ENCODE measurements at places on chromosomes 6 and 20.

- H3K4me3 ChIP-seq: no peak overlapping the region
- H3K36me3 ChIP-seq: no peaks in the 10 kb centered on the region
- DNase-seq: no peak
- H3K27me3 ChIP-seq: no peaks in the 10 kb centered on the region
Observed at GRCh38 chr6:164695896-164696295, 613.5 kb downstream of the C6orf118 start.

- H3K27me3 ChIP-seq: peaks cover 15% of the 10 kb centered on the region
- peaks cover 2% of the 10 kb centered on the region for H3K36me3 ChIP-seq
- H3K4me3 ChIP-seq: no peak overlapping the region
- H3K4me1 ChIP-seq: peaks cover 2% of the 10 kb centered on the region
- H3K27ac ChIP-seq: no peak overlapping the region
Observed at GRCh38 chr6:132161283-132161682, 210.1 kb upstream of the CCN2 start.

GRCh38 chr20:62201173-62202082, 18.6 kb downstream of the MTG2 start:
- no peaks in the 10 kb centered on the region for H3K27me3 ChIP-seq
- peaks cover 2% of the 10 kb centered on the region for H3K4me1 ChIP-seq
- no peak for DNase-seq
- H3K36me3 ChIP-seq: peaks cover 4% of the 10 kb centered on the region
- no peak overlapping the region for H3K4me3 ChIP-seq
- no peak overlapping the region for H3K27ac ChIP-seq

GRCh38 chr6:75023634-75024033, 182.2 kb downstream of the COL12A1 start:
- no peaks in the 10 kb centered on the region for H3K27me3 ChIP-seq
- no peak for DNase-seq
- H3K36me3 ChIP-seq: no peaks in the 10 kb centered on the region
- H3K27ac ChIP-seq: no peak overlapping the region

- H3K4me1 ChIP-seq: no peaks in the 10 kb centered on the region
- no peak for DNase-seq
- H3K36me3 ChIP-seq: no peaks in the 10 kb centered on the region
- H3K27ac ChIP-seq: no peak overlapping the region
Observed at GRCh38 chr20:19129976-19130612, 82.3 kb upstream of the SLC24A3 start.

DNA sequence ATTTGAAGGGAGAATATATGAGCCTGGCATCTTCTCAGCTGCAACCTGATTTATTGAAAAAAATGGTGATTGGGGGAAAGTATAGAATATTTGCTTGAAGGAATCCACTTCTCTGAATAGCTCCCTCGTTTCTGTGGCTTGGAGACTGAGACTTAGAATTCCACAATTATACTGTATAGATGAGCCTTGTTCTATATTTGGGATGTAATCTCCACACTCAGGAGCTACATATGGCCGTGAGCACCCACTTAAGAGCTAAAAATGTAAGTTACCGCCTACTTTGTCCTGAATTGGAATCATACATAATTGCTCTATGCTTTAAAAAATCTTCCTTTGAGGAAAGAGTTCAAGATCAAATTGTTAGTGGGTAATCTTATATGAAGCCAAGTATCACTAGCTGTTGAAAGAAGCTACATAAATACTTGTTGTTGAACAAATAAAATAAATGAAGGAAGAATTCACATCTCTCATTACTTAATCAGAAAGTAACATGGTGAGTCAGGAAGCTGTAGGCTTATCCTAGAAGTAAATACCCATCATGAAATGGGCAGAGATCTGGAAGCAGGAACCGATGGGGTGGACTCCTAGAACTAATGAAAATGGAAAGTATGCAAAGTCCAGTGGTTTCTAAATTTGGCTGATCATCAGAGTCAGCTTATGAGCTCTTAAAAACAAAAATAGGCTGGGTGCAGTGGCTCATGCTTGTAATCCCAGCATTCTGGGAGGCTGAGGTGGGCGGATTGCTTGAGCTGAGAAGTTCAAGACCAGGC, 254.3 kb downstream of the SOX4 start:
- no peaks in the 10 kb centered on the region for H3K4me1 ChIP-seq
- no peaks in the 10 kb centered on the region for H3K36me3 ChIP-seq
- no peak overlapping the region for H3K4me3 ChIP-seq
- DNase-seq: no peak

- peaks cover 31% of the 10 kb centered on the region for H3K27me3 ChIP-seq
- H3K4me1 ChIP-seq: peaks cover 11% of the 10 kb centered on the region
- peaks cover 2% of the 10 kb centered on the region for H3K36me3 ChIP-seq
Observed at GRCh38 chr6:44528716-44529115, 141.2 kb downstream of the CDC5L start.

- H3K4me1 ChIP-seq: peaks cover 42% of the 10 kb centered on the region
- peaks cover 8% of the 10 kb centered on the region for H3K36me3 ChIP-seq
- no peak overlapping the region for H3K27ac ChIP-seq
- DNase-seq: no peak
- no peaks in the 10 kb centered on the region for H3K27me3 ChIP-seq
Observed at GRCh38 chr6:30912746-30913520, 1.1 kb upstream of the VARS2 start.

DNA sequence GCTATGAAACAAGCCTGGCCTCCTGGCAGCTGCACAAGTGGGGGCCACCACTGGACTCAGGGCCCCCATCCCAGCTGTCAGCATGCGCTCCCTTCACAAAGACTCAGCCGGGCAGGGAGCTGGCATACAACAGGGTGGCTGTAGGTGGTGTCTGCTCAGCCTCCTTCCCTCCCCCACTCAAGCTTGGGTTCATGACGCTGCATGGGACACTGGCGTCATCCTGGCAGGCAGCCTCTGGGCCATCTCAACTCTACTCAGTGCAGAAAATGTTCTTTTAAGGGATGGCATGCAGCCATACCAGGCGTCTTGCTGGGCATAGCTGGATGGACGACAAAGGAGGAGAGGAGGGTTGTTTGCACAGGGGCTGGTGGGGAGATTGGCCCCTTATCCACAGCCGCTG, 30.5 kb downstream of the SAYSD1 start:
- H3K27ac ChIP-seq: no peak overlapping the region
- H3K27me3 ChIP-seq: peaks cover 51% of the 10 kb centered on the region
- no peak overlapping the region for H3K4me3 ChIP-seq
- H3K4me1 ChIP-seq: peaks cover 2% of the 10 kb centered on the region
- no peak for DNase-seq

- H3K4me1 ChIP-seq: peaks cover 25% of the 10 kb centered on the region
- H3K4me3 ChIP-seq: no peak overlapping the region
- H3K27me3 ChIP-seq: no peaks in the 10 kb centered on the region
- no peak for DNase-seq
- H3K36me3 ChIP-seq: peaks cover 6% of the 10 kb centered on the region
Observed at GRCh38 chr6:135033238-135033637, 21.4 kb downstream of the HBS1L start.

DNA sequence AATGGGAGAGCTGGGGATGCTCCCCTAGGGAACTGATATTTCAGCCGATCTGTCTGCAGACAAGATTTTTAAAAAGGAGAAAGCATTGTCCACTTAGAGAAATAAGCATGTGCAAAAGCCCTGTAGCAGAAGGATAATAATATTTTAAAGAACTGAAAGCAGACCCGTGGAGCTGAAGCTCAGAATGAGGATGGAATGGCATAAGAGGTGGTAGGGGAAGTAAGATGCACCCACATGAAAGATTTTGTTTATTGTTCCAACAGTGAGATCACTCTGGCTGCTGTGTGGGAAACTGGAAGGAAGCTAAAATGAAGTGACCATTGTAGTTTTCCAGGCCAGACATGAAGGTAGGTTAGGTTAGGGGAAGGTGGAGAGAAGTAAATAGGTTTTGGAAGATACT, 266.4 kb upstream of the PRDM1 start:
- no peaks in the 10 kb centered on the region for H3K36me3 ChIP-seq
- H3K4me1 ChIP-seq: peaks cover 12% of the 10 kb centered on the region
- H3K27ac ChIP-seq: no peak overlapping the region

- H3K27me3 ChIP-seq: no peaks in the 10 kb centered on the region
- no peak for DNase-seq
- H3K4me1 ChIP-seq: no peaks in the 10 kb centered on the region
- H3K27ac ChIP-seq: no peak overlapping the region
- H3K4me3 ChIP-seq: no peak overlapping the region
Observed at GRCh38 chr6:64376394-64376793, 740.8 kb downstream of the PHF3 start.

GRCh38 chr20:22986601-22987000, 48.5 kb upstream of the SSTR4 start:
- H3K4me1 ChIP-seq: no peaks in the 10 kb centered on the region
- no peaks in the 10 kb centered on the region for H3K36me3 ChIP-seq
- no peak for DNase-seq
- peaks cover 13% of the 10 kb centered on the region for H3K27me3 ChIP-seq
- no peak overlapping the region for H3K27ac ChIP-seq
- no peak overlapping the region for H3K4me3 ChIP-seq

DNA sequence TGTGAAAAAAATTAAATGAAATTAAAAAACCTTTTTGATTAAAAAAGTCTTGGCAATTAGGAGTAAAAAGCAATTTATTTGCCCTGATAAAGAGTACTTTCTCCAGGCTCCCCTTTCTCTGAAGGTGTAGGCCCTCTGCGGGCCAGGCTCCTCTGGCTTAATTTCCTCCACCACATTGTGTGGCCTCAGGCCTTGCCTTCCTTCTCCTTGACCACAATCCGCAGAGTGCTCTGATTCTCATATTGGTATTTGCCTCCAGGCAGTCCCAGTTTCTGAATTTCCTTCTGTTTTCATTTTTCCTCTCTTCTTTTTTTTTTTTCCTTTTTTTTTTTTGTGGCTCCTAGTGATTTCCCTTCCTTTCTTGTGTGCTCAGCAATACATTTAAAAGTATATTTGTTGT, 96.4 kb downstream of the AIG1 start:
- DNase-seq: no peak
- H3K4me3 ChIP-seq: no peak overlapping the region
- H3K36me3 ChIP-seq: peaks cover 3% of the 10 kb centered on the region
- H3K27me3 ChIP-seq: no peaks in the 10 kb centered on the region
- no peak overlapping the region for H3K27ac ChIP-seq

DNA sequence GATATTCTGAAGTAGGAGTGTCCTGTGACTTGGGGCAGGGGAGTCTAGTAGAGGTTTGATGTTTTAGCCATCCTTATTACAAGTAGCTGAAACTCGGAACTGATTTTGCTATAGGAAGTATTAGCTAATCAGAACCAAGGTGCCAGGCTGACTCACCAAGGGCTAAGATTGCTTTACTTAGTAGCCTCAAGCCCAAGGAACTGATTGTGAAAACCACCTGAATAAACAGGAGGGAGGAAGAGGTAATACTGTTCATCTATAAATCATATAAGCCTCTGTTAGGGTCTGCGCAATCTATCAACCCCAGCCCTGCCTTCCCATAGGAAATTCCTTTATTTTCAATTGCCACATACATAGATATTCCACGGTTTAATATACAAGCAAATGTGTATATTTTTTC, 54.4 kb downstream of the GNAS start:
- H3K27ac ChIP-seq: peak overlapping the region; percentile 92
- peaks cover 35% of the 10 kb centered on the region for H3K4me1 ChIP-seq
- H3K4me3 ChIP-seq: peak overlapping the region; percentile 81
- no peaks in the 10 kb centered on the region for H3K27me3 ChIP-seq
- DNase-seq: no peak
- H3K36me3 ChIP-seq: peaks cover 11% of the 10 kb centered on the region

- H3K36me3 ChIP-seq: peaks cover 2% of the 10 kb centered on the region
- peaks cover 31% of the 10 kb centered on the region for H3K27me3 ChIP-seq
- H3K27ac ChIP-seq: no peak overlapping the region
Observed at GRCh38 chr6:31121131-31121790, 1.0 kb upstream of the CDSN start.

DNA sequence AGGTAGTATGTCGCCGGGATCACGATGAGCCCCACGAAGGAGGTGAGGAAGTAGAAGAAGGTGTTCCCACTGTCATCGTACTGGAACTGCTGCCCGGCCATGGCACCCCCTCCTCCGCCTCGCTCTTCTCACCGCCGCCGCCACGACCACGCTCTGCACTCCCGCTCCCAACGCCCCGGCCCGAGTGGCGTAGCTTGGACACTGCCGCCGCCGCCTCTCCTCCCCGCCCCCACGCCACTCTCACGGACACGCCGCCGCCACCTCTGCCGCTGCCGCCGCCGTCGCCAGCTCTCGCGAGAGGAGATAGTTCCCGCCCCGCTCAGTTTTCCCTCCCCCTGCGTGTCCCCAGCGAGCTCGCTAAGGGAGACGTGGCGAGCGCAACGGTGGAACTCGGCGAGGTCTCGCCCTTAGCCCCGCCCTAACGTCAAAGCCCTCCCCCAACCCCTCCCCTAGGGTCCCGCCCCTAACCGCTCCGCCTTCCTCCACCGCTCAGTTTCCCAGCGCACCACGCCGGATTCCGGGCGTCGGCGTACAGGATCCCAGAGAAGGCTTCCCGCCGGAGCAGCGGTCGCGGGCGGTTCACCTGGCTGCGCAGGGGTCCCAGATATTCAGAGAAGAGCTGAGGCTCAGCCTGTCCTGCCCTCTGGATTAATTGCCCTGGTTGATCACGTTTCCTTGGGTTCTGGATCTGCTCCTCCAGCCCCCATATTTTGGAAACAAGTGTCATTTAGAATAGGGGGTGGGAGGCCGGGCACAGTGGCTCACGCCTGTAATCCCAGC, at the start of gene SEC63:
SEC63 (minus strand) TSS at position 300 of the 780 bp plus-strand sequence; CDS start at position 101, 199 bp downstream.
- peak; percentile 96 for DNase-seq
- H3K27ac ChIP-seq: peak within 1 kb of the TSS; percentile 99
- H3K27me3 ChIP-seq: no peaks in the 10 kb centered on the region

DNA sequence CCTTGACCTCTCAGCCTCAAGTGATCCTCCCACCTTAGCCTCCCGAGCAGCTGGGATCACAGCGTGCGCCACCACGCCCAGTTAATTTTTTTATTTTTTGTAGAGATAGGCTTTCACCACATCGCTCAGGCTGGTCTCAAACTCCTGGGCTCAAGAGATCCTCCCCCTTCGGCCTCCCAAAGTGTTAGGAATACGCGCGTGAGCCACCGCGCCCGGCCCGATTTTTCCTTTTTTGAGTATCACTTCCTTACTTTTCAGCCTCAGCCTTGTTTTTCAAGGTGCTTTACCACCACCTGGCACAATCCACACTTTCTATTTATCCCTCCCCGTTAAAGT, 791 bp upstream of the STX11 start:
- peaks cover 27% of the 10 kb centered on the region for H3K4me1 ChIP-seq
- H3K4me3 ChIP-seq: peak overlapping the region; percentile 94
- peak overlapping the region; percentile 93 for H3K27ac ChIP-seq
- peaks cover 2% of the 10 kb centered on the region for H3K36me3 ChIP-seq
- DNase-seq: no peak

DNA sequence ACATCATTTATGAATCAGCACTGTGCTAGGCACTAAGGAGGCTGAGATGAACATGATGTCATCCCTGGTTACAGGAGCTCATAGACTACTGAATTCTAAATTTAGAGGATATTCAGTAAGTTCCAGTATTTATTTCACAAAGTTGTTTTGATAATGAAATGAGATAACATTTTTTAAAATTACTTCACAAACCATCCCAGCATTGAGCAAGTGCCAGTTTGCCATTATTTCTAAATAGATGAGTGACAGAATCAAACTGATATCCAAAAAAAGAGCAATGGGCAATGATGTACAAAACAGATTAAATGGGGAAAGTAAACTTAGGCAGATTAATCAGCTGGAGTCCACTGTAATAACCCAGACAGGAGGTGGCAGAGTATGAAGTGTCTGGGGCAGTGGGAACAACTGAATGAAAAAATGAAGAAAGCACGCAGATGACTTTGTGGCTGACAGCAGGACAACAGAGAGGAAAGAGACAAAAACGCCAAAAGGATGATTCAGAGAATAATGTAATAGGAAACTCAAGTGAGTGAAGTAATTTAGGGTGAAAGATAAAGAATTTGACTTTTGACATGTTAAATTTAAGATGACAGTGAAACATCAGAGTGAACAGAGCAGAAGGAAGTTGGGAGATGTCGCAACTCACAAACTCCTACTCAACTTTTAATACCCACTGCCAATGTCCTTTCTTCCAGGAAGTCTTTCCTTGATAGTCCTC, 70.2 kb downstream of the RCAN2 start:
- H3K4me1 ChIP-seq: peaks cover 4% of the 10 kb centered on the region
- DNase-seq: no peak
- H3K27ac ChIP-seq: no peak overlapping the region
